ENCODE measurements at places on chromosomes 3 and 15. TPM values are rescaled to one million over a fixed set of nuclear protein-coding genes. Genes with fewer than 3 reads are reported as not detected.

Gene MORC1
- total RNA-seq = not detected

Gene FBXO22
- total RNA-seq = 80.3 TPM

Gene IMPDH2
- 161 TPM for total RNA-seq

Gene HACL1
- total RNA-seq = 24.4 TPM

Gene TMEM207
- total RNA-seq = not detected

All from A549 treated with Mapracorat at 1 μM for 4 hours (cell line).